Activated naive CD8-positive, alpha-beta T cell treated with anti-CD3 and anti-CD28 coated beads for 36 hours (primary cell): ENCODE measurements at places on chromosomes 7 and 10. TPM values are rescaled to one million over a fixed set of nuclear protein-coding genes. Genes with fewer than 3 reads are reported as not detected.

GRCh38 chr7:117807676-117808075 lies 65.6 kb downstream of the CTTNBP2 start:
- no peak overlapping the region for H3K4me3 ChIP-seq
- no peaks in the 10 kb centered on the region for H3K36me3 ChIP-seq
- no peaks in the 10 kb centered on the region for H3K27me3 ChIP-seq

DNA sequence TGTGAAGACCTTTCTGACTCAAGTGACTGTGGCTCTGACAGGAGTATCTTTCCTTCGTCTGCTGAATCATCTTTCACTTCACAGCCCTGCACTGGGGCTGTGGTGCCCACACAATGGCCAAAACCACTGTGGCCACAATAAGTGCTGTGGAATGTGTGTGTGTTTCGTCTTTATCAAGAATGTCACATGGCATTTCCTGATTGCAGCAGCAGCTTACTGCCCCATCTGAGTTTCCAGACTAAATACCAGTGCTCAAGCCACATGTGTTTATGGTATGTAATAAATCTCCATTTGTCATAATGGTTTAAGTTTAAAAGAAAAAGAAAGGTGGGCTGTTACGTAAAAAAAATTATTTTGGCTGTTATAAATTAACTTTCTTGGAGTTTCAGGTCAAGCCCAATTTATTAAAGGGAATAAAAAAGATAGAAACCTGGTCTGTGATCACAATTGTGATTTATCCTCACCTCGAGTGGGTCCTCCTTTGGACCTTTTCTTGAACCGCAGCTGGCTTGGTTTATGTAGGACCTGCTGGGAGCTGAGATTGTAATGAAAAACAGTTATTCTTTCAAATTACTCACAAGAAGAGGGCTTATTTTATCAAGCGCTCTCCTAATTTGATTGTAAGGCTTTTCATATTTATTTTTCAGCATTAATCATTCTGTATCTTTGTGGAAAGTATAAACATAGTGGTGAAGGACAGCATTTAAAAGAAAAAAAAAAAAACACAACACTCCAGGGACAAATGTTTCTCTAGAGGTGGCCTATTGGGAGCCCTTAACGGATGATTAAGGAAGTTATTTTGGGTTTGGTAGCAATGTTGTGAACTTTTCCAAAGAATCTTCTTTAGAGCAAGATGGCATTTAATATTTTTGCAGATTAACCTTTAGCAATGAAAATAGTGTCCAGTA lies 116.2 kb downstream of the LRMDA start:
- no peak for DNase-seq
- H3K4me3 ChIP-seq = no peak overlapping the region
- H3K36me3 ChIP-seq = no peaks in the 10 kb centered on the region
- H3K27ac ChIP-seq = no peak overlapping the region

DNA sequence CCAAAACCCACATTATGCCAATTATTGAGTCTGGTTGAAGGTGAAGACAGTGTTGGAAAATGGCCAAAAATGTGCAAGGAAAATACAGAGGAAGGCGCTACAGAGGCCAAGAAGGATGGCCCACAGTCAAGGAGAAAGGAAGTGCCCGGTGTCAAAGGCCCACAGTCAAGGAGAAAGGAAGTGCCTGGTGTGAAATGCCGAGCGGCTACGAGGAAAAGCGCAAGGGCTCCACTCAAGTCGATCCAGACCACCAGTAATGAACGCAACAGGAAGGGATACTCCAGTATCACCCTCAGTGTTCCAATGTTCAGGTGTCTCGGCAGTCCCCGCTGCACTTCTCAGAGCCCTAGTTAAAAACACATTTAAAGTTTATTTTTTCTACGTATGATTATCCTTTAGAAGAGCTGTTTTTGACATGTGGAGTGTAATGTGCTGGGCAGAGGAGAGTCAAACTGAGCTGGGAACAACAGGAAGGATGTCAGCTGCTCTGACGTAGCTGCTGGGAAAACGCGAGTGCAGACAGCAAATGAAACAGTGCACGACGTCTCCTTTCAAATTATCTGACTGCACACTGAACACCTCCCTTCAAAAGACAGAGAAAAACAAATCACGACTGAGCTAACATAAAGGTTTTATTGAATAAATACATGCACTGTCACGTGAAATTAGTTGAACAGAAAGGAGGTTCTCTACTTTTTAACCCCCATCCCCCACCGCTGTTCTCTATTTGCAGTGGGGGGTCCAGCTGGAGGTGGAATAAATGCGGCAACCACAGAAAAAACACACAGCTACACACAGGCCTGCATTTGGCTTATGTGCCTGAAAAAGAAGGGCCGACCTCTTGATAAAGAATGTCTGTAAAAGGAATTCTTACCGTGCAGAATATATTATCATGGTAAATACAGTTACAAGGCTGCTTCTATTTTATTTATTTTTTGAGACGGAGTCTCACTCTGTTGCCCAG lies 26.1 kb upstream of the NCAPG2 start:
- peaks cover 2% of the 10 kb centered on the region for H3K4me1 ChIP-seq
- peaks cover 15% of the 10 kb centered on the region for H3K36me3 ChIP-seq
- no peak overlapping the region for H3K27ac ChIP-seq
- no peak overlapping the region for H3K4me3 ChIP-seq
- no peak for DNase-seq

DNA sequence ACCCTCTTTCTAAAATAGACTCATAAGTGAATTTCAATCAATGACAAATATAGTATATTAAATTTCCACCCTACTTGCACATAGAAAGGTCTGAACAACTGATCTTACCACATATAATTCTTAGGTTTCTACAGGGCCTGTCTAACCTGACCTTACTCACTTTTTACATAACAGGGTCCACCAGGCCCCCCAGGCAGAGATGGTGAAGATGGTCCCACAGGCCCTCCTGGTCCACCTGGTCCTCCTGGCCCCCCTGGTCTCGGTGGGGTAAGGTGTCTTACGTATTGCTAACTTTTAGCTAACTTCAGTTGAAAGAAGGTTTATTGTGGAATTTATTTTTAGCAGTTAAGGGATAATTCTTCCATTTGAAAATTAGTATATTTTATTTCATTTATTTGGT lies 5.3 kb downstream of the COL1A2 start:
- no peak for DNase-seq
- peaks cover 2% of the 10 kb centered on the region for H3K4me1 ChIP-seq
- no peak overlapping the region for H3K4me3 ChIP-seq
- H3K27ac ChIP-seq = no peak overlapping the region
- no peaks in the 10 kb centered on the region for H3K36me3 ChIP-seq

GRCh38 chr10:106982268-106982667 lies 182.2 kb downstream of the SORCS1 start:
- H3K4me3 ChIP-seq = no peak overlapping the region

DNA sequence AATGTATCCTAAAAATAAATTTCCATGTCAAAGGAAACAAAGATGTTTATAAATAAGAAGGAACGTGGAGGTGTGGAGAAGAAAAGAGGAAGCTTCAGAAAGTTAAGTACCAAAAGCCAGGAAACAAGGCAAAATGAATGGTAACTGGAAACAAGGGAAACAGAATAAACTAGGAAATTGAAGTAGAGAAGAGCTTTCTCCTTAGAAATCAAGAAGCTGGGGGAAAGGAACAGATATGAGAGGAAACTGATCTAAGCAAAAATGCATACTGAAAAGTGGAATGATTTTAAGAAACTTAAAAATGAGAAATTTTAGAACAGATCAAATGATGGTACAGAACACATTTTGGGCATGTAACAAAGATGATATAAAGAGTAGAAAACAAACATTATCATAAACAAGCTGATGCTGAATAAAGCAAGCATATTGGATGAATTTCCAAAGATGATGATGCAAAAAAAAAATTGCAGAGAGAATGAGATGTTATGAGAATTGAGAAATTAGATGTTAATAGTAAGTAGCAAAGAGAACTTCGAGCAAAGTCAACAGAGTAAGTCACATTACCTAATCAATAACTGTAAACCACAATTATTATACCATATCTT lies 1.9 kb downstream of the BRAF start:
- H3K36me3 ChIP-seq = peaks cover 16% of the 10 kb centered on the region
- no peaks in the 10 kb centered on the region for H3K27me3 ChIP-seq
- H3K4me1 ChIP-seq = peaks cover 19% of the 10 kb centered on the region
- DNase-seq = no peak

The FOXL3 gene
- not detected for total RNA-seq

The HMX3 gene
- total RNA-seq = 0.19 TPM

The CFAP46 gene
- 1.5 TPM for total RNA-seq

The CPVL gene
- total RNA-seq = not detected

The AOAH gene
- 7.1 TPM for total RNA-seq

The INMT gene
- total RNA-seq = not detected

The PPP1R9A gene
- 0.08 TPM for total RNA-seq
